ENCODE measurements at places on chromosomes 7 and 10.
A peak's percentile ranks its signal among the peaks of the same experiment; 100 is the strongest.

DNA sequence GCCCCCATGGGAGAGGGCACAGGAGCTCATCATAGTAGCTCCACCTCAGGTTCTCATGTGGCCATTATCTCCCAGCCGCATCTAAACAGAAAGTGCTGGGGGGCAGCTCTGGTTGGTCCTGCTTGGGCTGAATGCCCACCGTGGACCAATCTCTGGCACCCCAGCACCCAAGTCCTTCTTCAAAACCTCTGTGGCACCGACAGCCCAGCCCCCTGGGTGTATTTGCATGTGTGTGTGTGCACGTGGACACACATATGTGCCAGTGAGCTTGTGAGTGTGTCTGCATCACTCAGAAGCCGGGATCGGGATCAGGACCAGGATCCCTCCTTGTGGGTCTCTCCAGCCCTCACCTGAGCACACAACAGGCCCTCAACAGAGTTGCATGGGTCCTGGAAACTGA lies 68.2 kb downstream of the ALOX5 start:
- no peak for DNase-seq

DNA sequence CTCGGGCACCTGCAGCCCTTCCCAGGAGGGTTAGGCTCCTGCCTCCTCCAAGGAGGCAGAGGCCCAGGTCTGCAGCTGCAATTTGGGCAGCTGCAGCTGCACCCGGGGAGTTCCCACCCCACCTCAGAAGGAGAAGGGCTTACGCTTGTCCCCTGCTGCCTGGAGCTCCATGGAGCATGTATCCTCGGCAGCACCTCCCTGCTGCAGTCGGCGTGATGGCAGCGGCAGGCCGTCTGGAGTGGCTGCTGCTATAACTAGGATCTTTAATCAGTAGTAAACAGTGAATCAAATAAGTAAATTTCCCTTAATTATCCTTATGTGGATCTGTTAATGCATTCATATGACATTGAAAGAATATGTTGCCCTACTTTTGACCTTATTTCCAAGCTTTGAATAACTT lies 167.0 kb downstream of the PON1 start:
- DNase-seq: no peak

- DNase-seq: no peak
These were observed 15.8 kb upstream of the CPA1 start for GRCh38 chr7:130364451-130364850.

DNA sequence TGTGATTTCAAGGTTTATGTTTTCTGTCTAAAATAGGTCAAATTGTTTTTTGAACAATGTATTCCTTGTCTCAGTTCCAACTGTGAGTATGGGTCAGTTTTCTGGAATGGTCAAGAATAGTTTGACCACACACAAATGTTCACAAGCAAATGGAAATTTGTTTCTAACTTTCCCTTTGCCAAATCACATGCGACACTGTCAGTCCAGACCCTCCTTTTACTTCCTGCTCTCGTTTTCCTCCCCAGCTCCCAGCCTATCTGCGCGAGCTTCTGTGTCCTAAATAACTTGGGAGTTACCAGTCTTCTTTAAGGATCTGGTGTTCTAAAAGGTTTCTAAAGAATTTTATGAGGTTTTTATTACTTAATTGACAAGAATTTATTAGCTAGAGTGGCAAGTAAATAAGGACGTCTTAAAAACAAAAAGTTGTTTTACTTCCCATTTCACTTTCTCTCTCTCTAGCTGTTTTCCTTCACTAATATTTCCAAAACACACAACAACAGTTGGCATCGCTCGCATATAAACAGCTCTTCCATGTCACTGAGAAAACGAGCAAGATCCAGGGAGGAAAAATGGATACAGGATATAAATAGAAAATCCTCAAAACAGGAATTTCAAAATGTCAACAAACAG lies 266.1 kb upstream of the KLF6 start:
- peak; percentile 68 for DNase-seq

Measured in COLO829 (cell line).